ENCODE measurements at places on chromosomes 6 and 20. TPM values are rescaled to one million over a fixed set of nuclear protein-coding genes. Genes with fewer than 3 reads are reported as not detected.

The CTAGE9 gene
- total RNA-seq = not detected

- DNase-seq = no peak
These were observed 18.9 kb downstream of the BCAS4 start for GRCh38 chr20:50813801-50814200.

DNA sequence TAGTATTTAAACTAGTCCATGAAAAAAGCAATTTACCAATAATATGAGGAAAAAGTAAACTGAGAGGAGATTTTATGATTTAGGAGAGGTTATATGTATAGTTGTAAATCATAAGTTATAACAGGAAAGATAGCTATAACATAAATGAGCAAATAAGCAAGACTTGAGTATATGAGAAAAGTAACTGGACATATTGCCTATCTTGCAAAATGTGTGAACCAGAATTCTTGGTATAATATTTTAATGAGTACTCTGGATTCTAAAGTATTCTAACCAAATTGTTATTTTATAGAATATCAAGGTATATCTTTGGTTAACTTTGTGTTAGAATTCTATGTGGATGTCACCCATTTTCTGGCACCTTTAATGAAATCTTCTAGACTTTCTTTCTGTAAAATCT lies 124.6 kb downstream of the PHF3 start:
- DNase-seq = no peak

- no peak for DNase-seq
These were observed 230.7 kb downstream of the TFAP2C start for GRCh38 chr20:56859801-56860261.

DNA sequence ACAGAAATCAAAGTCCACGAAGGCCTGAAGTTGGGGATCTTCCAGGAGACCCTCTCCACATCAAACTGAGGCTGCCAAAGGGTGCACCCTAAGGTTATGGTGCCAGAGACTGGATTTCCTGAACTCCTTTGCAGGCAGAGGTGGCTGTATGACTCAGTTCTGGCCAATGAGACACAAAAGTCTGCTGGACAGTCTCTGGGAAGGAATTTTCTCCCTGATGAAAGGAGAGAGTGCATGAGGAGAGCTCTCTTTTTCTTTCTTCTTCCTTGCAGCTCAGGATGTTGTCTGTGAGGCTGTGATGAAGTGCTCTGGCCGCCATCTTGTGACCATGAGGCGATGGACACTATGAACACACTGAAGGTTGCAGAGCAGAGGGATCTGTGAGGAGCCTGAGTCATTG lies 85.2 kb downstream of the MDGA1 start:
- DNase-seq = no peak

- DNase-seq = no peak
These were observed 41.1 kb downstream of the VEGFA start for GRCh38 chr6:43810965-43811732.

GRCh38 chr20:62726276-62726675 lies 17.6 kb downstream of the NTSR1 start:
- DNase-seq = no peak

- no peak for DNase-seq
These were observed 806.1 kb upstream of the MAP3K7 start for GRCh38 chr6:91392951-91393350.
